Stimulated activated CD4-positive, alpha-beta T cell treated with anti-CD3 and anti-CD28 coated beads, Interleukin-1b, Interleukin-23, amount 100 ng/mL, for 4 hours (primary cell): ENCODE measurements at places on chromosomes 7 and 10.

- DNase-seq = peak; percentile 70
These were observed 21.3 kb downstream of the TMEM176B start for GRCh38 chr7:150778738-150779301.

DNA sequence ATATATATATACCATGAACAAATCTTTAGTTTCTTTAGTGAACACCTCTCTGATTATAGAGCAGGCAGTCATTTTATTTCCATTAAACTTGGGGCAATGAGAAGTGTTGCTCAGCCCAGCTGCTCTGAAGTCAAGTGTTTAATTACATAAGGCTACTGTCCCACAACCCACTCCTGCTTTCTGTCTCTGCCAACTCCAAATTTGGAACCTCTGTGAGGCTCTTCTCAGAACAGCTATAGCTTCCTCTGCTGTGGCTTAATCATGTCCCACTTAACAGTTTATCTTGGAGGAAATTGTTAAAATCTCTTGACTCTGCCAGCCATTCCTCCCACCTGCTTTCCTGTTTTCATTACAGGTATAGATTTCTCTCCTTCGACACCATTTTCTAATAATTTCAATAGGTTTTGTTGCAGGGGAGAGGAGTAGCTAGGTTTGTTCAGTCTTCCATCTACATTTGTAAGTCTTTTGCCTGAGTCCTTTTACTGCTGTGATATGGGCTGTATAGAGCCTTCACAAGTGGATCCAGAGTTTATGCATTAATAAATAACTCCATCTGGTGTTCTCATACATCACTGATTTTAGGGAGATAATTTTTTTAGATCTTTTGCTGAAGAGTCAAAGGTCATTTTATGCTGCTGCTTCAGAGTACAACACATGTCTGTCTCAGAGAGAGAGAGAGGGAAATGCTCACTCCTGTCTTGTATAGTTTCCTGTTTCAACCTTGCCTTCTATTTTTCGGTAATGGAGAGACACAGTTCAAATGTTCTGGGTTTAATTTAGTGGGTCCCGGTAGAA, 170.4 kb downstream of the WNT2 start:
- DNase-seq = no peak

DNA sequence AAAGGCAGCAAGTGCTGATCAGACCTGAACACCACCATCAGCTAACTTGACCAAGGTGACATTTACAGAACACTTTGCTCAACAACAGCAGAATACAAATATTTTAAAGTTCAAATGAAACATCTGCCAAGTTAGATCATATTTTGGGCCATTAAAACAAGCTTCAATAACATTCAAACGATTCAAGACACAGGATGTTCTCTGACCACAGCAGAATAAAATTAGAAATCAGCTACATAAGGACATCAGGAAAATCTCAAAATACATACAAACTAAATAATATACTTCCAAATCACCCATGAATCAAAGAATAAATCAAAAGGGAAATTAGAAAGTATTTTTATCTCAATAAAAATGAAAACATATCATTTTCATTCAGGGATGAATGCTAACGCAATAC, 173.0 kb downstream of the PKD1L1 start:
- no peak for DNase-seq

GRCh38 chr7:149237502-149237901, 1.9 kb upstream of the ZNF212 start:
- no peak for DNase-seq

DNA sequence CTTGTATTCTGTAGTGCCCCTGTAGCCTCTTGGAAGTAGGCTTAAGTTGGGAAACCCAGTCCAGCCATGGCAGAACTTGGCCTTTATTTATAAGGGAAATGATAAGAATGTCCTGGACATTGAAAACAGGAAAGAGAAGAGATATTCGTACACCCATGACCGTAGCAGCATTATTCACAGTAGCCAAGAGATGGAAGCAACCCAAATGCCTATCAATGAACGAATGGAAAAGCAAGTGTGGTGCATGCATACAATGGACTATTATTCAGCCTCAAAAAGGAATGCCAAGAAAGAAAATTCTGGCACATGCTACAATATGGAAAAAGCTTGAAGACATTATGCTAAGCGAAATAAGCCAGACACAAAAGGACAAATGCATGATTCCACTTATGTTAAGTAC, 315.3 kb downstream of the CXCL12 start:
- DNase-seq = no peak

DNA sequence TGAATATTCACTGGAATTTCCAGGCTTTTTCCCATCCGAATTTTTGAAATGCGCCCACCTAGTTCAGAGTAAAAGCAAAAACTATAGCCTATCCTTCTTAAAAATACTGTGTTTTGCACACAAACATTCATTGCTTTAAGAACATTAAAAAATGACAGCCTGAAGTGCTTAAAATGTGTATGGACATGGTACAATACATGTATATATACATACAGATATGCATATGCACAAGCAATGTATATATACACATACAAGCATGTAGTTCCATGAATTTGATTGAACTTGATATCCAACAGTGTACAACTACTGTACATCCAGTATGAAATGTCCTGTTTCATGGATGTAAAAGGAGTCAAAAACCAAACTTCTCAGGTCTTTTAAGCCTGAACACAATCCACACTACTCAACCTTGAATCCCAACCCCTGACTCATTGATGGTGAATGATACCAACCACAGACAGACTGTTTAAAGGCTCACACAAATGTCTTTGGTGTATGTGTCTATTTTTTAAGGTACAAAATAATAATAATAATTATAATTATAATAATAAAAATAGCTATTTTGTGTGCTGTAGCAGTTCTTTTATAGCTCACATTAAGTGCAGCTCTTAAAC, 14.8 kb downstream of the INHBA start:
- no peak for DNase-seq

DNA sequence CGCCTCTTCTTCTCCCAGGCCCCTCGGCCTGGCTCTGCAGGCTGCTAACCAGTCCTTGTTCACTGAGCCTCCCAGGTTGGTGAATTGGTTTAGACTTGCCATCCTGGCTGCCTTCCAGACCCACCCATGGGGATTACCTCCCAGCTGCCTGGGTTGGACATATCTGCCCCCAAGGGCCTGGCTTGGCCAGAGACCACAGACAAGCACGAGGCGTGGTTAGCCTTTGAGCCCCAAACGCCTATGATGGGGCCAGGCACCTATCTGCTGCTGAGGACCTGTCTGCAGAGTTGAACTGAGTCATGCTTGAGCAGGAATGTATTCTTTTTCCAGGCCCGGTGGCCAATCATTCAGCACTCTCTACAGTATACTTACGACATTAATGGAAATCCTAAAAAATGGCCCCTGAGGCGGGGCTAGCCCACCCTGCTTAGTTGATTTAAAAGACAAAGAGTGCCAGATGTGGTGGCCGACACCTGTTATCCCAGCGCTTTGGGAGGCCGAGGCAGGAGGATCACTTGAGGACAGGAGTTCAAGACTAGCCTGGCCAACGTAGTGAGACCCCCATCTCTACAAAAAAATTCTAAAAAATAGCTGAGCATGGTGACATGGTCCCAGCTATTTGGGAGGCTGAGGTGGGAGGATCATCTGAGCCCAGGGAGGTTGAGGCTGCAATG, 361.5 kb downstream of the FRMD4A start:
- DNase-seq = no peak

- DNase-seq = no peak
These were observed 29.0 kb upstream of the GNAT3 start for GRCh38 chr7:80540836-80541235.

- no peak for DNase-seq
These were observed 197.3 kb downstream of the CREB5 start for GRCh38 chr7:28609608-28610007.

DNA sequence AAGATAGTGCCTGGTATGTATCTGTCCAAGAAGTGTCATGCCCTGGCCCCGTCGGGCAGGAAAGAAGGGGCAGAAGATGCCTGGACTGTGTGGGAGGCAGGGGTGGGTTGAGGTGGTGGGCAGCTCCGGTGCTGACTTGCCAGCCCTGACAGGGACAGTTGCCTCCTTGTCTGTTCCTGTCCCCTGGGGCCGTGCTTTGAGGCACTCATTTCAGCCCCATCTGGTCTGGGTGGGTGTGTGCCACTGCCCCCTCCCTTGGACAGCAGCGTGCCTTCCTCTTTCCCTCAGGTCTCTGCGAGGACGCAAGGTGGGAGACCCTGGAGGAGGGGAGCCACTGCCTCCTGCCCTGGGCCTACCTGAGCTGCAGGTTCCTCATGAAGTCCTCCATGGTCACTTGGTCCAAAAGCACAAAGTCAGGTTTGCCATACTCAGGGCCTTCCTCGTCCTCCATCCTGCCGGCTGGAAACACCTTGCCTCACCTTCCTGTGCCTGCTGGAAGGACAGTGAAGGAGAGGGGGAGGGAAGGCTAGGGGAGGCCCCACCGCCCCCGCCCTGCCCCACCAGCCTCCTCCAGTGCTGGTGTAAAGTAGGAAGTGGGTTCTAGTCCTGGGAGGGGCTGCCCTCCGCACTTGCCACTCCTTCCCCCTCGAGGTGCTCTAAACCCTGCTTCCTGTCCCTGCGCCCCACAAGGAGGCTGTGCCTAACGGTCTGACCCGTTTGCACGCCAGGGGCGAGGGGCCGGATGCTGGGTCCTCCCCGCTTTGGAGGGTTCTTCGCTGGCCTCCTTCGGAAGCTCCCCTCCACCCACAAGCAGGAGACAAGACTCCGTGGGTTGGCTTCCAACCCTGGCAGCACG, at the start of gene MYO1G:
Gene MYO1G, minus strand, starts transcription at position 505 of the 856 bp plus-strand sequence. Its CDS starts 54 bp downstream, at position 451.
- peak; percentile 57 for DNase-seq

DNA sequence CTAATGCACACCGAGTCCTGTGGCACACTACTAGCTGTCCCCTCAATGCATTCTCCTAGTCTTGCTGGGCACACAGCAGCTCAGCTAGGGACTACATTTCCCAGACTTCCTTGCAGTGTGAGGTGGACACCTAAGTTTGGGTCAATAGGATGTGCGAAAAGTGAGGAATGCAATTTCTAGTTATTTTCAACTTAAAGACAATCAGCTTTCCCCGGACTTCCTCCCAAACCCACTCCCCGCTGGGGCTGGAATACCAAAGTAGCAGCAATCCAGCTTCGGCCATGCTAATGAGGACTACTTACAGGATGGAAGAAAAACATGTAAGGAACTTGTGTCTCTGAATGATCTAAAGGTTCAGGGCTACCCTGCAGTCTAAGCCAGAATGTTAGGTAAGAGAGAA, 286.4 kb upstream of the LRRN3 start:
- DNase-seq = no peak

GRCh38 chr7:128091106-128091505, 59.9 kb upstream of the LRRC4 start:
- no peak for DNase-seq

GRCh38 chr7:746155-747061, 19.3 kb upstream of the PRKAR1B start:
- no peak for DNase-seq

- no peak for DNase-seq
These were observed 17.9 kb downstream of the BNIP3 start for GRCh38 chr10:131963811-131964210.

- DNase-seq = no peak
These were observed 267.3 kb upstream of the NPVF start for GRCh38 chr7:25495342-25496250.

DNA sequence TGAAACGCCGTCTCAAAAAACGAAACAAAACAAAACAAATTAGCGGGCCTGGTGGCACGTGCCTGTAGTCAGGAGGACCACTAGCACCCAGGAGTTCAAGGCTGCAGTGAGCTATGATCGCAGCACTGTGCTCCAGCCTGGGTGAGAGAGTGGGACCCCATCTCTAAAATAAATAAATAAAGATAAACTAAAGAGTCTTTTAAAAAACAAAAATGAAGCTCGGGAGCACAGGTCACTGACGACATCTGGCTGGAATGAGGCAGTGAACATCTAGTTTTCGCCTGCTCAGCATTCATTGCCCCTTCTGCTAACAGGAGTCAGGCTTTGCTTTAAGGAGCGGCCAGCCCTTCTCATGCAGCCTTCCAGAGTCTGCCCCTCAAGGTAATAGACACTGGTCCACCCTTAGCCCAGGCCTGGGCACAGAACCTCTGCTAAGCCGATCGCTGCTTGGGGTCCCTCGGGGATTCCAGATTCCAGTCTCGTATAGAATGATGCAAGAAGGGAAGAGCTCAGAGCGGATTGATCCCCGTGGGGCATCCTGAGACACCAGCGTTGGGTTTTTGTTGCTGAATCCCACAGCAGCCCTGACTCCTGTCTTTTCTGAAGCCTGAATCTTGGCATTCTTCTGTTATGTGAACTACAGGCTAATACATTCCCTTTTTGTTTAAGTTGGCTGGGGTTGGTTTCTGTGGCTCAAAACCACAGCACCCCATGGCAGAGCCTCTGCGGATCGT, 14.2 kb upstream of the FOXK1 start:
- no peak for DNase-seq

DNA sequence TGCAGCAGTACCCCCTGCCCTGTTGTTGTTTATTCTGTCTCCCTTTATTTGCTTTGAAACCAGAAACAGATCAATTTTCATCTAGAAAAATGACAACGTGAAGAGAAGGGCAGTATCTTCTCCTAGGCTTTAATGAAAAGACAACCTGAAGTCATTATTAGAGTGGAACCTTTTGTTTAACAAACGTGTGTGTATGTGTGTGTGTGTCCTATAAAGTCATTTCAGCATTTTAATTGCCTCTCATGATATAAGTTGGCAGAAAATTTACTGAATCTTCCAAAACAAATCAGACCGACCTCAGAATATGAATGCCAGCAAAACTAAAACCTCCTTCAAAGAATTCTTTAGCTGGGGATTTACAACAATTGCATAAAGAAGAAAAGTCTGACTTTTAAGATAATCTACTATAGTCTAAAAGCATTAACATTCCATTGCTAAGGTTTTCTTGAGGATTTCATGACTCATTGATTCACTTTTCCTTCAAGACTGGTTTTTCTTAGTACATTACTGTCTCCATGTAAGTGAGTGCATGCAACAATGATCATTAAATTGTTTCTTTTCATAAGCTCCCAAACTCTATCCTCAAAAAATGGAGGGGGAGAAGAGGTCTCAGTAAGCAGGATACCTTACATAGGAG, 3.2 kb downstream of the GLI3 start:
- no peak for DNase-seq

DNA sequence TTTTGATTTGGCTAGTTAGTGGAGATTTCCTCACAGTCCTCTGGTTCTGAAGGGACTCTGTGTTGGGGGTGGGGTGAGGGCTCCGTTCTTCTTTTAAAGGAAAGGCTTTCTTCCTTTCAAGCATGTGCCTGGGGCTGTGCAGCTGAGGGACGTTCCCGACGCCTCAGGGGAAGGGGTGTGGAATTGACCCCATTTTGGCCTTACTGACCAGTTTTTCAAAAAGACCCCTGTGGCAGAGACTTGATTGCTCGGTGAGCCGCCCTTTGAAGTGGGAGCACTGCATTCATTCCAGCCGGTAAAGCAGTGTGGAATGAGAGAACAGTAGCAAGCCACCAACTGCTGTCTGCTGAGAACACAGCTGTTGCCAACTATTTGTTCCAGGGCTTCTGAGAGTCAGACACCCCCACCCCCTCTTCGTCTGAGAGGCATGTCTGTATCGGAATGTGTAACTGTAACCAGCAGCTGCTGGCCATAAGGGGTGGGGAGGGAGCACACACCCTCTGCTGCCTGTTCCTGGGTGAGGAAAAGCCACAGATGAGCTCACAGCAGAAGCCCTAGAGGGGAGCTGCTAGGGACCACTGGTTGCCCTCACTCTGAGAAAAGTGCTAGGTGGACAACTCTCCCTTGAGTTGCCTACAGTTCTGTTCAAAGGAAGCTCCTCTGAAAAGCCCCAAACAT, 33.2 kb downstream of the WBP1L start:
- no peak for DNase-seq
